ENCODE measurements at places on chromosomes 3 and 15.

- peak; percentile 53 for ATAC-seq
Measured at GRCh38 chr3:135513106-135514059, 452.1 kb upstream of the PPP2R3A start.

GRCh38 chr3:107990926-107991325 lies 99.9 kb downstream of the CD47 start:
- ATAC-seq: no peak

DNA sequence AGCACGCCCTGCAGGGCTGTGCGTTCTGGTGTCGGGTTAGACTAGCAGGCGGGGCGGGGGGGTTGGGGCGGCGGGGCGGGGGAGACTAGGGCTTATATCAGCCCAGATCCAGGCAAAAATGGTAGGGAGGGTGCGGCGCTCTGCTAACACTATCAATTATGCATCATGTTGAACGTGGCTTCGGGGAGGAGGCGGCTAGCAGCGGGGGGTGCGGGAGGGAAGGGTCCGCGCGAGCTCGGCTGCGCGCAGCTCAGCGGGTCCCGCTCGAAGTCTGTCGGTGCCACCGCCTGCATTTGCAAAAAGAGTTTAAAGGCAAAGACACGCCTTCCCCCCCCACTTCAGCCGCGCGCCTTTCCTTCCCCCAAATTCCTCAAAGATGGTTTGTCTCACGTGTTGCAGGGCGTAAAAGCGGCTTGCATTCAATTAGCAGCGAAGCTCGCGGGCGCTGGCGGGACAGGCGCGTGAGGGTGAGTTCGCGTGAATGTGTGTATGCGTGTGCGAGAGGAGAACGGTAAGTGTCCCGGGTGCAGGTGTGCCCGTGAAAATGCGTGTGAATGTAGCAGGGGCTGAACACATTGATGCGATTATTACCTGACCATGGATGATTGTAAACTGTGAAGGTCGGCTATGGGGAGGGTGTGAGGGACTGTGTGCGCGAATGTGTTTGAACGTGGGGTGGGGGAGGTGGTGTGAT lies at the start of gene ISLR2:
ISLR2 (plus strand) TSS at position 432 of the 694 bp plus-strand sequence. CDS start 2,169 bp downstream, outside the sequence.
- ATAC-seq: no peak

DNA sequence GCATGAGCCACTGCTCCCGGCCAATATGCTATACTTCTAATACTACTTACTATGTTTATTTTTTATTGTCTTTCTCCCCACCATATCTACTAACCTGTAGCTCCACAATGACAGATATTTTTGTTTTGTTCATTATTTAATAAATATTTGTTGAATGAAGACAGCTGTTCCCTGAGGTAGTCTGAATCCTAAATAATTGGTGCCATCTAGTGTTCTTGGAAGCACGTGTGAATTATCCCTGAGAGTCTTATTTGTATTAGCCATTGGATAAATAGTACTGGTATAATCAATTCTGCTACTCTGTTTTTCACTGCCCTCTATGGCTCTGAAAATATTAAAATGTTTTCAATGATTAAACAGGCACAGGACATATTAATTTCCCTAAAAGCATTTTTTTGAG lies 5.6 kb upstream of the APPL1 start:
- ATAC-seq: no peak

DNA sequence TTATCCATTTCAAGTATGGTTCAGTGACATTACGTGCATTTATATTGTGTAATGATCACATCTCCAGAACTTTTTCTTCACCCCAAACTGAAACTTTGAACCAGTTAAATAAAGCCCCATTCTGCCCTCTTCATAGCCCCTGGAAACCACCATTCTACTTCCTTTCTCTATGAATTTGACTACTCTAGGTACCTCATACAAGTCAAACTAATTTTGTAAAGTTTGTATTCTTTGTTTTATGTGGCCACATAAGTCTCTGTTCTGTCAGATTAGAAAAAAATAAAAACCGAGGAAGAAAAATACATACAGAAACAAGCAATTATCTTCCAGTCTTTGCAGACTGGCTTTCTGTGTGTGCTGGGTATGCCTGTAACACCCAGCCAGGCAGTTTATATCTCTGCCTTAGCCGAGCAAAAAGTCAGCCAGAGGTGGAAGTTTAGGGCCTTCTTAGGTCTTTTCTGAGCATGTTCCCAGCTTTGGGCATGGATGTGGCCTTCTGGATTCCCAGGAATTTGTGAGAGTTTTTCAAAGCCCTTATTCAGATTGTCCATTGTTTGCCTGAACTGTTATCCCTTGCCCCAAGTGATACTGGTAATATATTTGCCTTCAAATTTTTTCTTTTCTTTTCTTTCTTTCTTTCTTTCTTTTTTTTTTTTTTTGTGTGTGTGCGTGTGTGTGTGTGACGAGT lies 6.0 kb upstream of the GRAMD1C start:
- ATAC-seq: peak; percentile 55

- ATAC-seq: no peak
Measured at GRCh38 chr15:69748131-69748530, 295.5 kb downstream of the RPLP1 start.

DNA sequence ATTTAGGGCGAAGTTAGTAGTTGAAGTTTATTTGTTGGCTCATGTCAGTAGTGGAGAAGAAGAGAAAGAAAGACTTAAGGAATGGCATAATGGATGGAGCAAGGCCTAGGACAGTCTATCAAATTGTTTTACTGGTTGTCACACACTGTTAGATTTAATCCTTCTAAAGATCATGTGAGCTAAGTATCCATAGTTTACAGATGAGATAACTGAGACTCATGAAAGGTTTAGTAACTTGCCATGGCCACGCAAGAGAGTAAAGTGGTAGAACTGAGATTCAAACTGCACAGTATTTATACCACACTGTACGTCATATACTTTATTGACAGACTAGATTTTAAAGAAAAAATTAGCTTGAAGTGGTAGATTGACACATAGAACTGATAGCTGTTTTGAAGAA lies 11.4 kb downstream of the SPRED1 start:
- ATAC-seq: no peak

DNA sequence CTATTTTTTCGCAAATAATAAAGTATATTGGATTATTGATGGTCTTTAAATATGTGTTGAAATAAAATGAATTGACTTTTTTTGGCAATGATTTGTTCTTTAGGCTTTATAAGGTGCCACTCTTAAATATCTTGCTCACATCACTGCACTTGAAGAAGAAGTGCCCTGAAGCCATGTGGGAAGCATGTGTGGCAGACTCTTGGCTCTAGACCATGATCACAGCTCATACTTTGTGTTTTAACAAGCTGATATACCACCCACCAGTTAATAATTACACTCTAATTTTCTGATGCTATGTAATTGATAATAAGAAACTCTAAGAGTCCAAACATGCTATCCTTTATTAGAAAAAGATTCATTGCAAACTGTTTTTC lies 52.1 kb upstream of the TGFBR2 start:
- ATAC-seq: no peak

- ATAC-seq: no peak
Measured at GRCh38 chr15:39396979-39397615, 183.8 kb upstream of the THBS1 start.

- no peak for ATAC-seq
Measured at GRCh38 chr3:171250444-171250843, 209.8 kb downstream of the TNIK start.

DNA sequence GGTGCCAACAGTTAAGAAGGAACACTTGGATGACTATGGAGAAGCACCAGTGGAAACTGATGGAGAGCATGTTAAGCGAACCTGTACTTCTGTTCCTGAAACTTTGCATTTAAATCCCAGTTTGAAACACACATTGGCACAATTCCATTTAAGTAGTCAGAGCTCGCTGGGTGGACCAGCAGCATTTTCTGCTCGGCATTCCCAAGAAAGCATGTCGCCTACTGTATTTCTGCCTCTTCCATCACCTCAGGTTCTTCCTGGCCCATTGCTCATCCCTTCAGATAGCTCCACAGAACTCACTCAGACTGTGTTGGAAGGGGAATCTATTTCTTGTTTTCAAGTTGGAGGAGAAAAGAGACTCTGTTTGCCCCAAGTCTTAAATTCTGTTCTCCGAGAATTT lies 3.0 kb downstream of the SKIL start:
- ATAC-seq: no peak
